ENCODE measurements at places on chromosomes 7 and 10. TPM values are rescaled to one million over a fixed set of nuclear protein-coding genes. Genes with fewer than 3 reads are reported as not detected.

RBP3 gene
- polyA plus RNA-seq: not detected

GPR26 gene
- not detected for polyA plus RNA-seq

DNA sequence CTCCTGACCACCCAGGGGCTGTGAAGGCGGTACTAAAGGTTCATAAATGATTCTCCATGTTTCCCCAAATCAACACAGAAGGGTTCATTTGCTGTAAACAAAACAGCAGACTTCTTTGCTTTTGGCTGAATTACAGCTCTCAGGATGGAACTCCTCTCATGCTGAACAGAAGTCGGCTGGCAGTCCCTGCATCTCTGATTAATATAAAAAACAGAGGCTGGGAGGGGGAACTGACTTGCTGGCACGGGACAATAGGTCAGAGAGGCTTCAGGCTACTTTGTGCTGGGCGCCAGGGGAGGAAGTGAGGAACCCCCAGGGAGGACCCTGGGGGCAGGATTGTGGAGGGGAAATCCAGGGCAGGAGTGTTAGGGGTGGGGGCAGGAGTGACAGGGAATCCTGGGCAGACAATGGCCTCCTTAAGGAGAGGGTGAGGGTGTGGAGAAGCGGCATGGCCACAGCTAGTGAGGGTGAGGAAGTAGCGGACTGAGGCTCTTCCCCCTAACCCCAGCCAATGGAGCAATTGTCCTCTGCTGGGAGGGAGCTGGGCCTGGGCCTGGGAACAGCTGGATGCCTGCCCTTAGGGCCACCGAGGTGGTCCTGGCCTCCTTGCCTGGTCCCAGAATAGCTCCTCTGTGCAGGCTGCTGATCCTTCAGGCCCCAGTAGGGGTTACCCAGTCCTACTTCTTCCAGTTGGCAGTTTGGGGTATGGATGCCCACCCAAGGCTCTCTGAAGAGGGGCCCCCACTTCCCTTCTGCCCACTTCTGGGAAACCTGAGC lies 9.2 kb upstream of the SFRP5 start:
- DNase-seq: peak; percentile 57

SFTPA1 gene
- polyA plus RNA-seq: not detected

GRCh38 chr7:109206196-109206595 lies 636.5 kb downstream of the DNAJB9 start:
- DNase-seq: no peak

LRRC61 gene
- 0.93 TPM for polyA plus RNA-seq

GRCh38 chr10:49285232-49285631 lies 13.7 kb upstream of the C10orf71 start:
- no peak for DNase-seq

- DNase-seq: no peak
Observed at GRCh38 chr7:8040768-8041369, 72.3 kb downstream of the GLCCI1 start.

CXCL12 gene
- 4.7 TPM for polyA plus RNA-seq

SEMA3C gene
- polyA plus RNA-seq: 51.1 TPM

GRCh38 chr7:112926018-112926417 lies 135.8 kb upstream of the TMEM168 start:
- no peak for DNase-seq

LDB3 gene
- 0.48 TPM for polyA plus RNA-seq

DNA sequence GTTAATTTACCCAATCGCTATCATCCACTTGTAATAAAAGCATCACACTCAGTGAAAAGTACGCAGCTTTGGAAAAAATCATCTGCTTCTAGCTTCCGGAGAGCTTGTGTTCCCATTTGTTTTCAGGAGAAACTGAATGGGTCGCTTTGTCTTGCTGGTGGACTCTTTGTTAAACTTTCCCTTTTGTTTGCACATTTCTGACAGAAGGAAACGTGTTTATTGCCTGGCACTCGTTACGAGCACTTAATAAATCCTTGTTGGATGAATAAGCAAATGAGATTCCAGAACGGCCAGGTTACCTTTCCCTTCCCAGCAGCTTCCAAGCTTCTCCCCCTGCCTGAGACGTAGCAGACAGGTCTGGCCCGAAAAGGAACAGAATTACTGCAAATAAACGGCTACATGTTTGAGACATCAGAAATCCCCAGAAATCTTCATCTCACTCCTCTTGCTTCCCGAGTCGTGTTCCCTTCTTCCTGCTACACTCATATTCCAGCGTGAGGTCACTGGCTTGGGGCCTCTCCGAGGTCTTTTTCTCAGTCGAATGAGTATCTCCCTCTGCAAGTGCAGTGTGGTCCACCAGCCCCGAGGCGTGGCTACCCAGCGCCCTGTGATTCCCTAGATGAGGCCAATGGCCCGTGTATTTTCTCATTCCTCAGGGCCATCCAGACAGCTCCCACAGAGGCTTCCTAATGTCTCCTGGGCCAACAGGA lies 167.2 kb downstream of the FRMD4A start:
- DNase-seq: no peak

NUDT5 gene
- polyA plus RNA-seq: 70.7 TPM

PON1 gene
- not detected for polyA plus RNA-seq

- no peak for DNase-seq
Observed at GRCh38 chr10:77545585-77545984, 92.0 kb downstream of the KCNMA1 start.

DNA sequence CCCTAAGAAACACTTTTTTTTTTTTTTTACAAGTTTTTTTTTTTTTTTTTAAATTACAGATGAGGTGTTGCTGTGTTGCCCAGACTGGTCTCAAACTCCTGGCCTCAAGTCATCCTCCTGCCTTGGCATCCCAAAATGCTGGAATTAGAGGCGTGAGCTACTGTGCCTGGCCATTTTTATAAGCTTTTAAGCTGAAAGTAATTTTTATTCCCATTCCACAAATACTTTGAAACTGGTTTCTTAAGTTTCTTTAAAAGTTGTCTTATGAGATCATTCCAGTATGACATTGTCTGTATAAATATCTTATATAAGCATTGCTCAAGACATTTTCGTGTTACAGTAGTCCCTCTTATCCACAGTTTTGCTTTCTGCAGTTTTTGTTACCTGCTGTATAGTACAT lies 61.4 kb upstream of the CYP26C1 start:
- no peak for DNase-seq

GRCh38 chr10:58579011-58579655 lies 66.5 kb downstream of the BICC1 start:
- DNase-seq: no peak

CUZD1 gene
- 0.89 TPM for polyA plus RNA-seq

RADIL gene
- 4.3 TPM for polyA plus RNA-seq

PAX4 gene
- not detected for polyA plus RNA-seq

- DNase-seq: peak; percentile 73
Observed at GRCh38 chr10:102646610-102647442, 2.5 kb downstream of the TRIM8 start.

DNA sequence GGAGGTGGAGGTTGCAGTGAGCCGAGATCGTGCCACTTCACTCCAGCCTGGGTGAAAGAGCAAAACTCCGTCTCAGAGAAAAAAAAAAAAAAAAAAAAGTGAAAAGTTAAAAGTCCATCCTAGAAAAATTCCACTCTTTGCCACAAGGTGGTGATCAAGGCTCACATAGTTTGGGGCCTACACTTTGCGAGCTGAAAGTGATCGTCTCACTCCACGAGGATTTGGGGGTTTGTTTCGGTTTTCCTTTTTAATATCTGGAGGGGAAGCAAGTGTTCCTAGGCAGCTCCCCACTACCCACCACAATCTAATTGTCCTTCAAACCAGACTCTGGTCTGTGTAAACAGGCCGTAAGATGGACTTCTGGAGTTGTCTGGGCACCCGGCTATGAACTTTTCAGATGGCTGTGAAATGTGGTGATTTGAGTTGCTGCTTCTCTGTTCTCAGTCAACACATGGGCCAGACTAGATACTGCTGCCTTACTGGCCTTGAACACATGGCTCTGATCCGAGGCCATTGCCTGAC lies 27.1 kb downstream of the PRLHR start:
- peak; percentile 63 for DNase-seq

DNA sequence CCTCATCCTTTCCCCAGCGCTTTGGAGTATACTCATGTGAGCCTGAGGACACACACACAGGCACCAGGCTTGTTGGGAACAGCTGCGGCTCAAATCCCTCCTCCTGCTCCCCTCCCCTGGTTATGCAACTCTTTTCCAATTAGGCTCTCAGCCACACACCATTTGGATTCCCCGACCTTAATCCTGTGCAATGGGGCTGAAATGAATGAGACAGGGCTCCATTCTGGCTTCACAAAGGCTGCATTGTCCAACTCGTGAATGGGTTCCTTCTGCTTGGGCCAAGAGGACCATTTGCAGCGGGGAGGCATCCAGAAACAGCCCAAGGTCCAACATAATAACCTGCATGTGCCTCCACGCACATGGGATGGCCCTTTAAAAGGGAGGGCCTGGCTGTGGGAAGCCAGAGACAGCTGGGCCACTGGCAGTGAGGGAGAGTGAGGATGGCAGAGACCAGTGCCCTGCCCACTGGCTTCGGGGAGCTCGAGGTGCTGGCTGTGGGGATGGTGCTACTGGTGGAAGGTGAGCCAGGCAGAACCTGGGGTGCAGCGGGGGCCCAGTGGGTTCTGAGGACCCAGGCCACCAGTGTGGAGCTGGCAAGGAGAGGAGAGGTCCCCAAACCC lies at the start of gene RGR:
Gene RGR, plus strand, starts transcription at position 403 of the 620 bp plus-strand sequence. Its CDS starts 38 bp downstream, at position 441.
- no peak for DNase-seq

DNA sequence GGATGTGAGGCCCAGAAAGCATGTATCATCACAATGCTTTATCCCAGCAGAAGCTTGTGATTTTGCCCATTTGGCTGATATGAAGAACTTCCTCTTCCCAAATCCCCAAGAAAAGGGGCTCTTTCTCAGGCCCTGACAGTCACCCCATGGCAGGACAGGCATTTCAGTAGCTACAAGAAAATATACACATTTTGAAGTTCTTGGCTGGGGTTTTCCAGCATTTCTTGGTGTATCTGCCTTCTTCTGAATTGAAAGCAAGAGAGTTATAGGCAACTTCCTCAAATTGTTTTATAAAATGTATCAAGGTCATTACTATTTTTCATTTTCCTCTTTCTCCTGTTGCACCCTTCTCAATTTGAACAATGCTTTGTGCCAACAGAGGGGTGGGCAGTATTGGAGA lies 63.3 kb upstream of the PDLIM1 start:
- no peak for DNase-seq

DNA sequence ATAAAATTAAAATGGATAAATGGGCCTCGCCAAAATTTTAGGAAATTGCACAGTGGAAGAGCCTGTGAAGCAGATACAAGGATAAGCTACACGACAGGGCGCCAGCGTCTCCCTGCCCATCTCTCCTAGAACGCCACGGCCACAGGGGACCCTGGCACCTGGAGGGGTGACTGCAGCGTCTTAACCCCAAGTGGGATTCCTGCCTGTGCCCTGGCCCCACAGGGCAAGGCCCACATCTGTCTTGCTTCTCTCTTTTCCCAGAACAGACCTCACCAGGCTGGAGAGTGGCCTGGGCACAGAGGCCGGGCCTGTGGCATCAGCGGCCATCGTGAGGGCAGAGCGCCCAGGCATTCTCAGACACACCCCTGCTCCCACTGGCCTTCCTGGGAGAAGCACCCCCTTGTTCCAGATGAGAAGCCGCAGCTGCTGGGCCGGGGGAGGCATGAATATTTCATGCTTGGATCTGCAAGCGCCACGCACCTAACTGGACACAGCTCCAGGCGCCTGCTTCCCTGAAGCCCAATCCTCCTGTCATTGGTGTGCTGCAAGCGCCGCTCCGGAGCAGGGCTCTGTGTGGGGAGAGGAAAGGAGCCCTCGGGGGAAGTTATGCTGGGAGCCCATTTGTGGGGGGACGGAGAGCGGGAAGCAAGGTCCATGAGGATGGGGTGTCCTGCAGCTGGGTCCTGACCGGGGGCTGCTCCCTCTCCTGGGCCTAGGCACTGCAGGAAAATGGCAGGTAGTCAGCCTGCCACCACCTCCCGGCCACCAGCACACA lies 153.5 kb downstream of the ELFN1 start:
- no peak for DNase-seq

SFRP4 gene
- not detected for polyA plus RNA-seq

DNA sequence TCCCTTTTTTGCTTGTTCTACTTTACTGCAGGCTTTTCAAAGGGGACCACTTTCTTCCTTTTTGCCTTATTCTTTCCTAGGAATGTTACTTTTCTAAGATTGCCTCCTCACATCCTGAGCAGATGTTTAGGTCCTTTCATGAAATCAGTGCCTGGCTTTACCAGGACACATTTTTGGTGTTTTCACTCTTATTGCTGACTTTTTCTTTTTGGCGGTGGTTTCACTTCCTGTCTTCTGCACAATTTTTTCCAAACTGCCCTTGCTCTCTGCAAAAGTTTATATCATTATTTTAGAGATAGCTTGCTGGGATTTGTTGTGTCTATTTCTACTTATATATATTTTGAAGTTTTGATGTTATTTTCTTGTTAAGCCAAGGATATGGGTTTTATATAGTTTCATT lies 332.2 kb upstream of the MTPN start:
- no peak for DNase-seq

CFTR gene
- not detected for polyA plus RNA-seq

ADCYAP1R1 gene
- 0.71 TPM for polyA plus RNA-seq

DNA sequence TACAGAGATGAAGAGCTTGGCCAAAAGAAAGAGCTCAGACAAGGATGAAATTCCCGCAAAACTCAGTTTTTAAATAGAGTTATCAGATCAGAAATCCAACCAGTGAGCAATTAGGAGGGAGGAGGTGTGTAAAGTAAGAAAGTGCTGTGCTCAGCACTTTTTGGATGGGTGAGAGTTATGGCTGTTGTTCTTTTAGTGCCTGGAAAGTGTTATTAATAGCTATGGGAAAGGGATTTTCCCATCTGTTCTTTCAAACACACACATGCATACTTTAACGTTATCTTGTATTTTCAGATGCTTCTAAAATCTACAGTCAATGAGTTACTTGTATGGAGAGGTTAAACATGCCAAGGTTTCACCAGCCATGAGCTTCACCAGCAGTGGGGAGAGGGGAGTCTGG lies 107.3 kb upstream of the TMEM72 start:
- no peak for DNase-seq

TAS2R5 gene
- 0.75 TPM for polyA plus RNA-seq

- no peak for DNase-seq
Observed at GRCh38 chr10:49620286-49620810, 6.5 kb downstream of the CHAT start.

DNA sequence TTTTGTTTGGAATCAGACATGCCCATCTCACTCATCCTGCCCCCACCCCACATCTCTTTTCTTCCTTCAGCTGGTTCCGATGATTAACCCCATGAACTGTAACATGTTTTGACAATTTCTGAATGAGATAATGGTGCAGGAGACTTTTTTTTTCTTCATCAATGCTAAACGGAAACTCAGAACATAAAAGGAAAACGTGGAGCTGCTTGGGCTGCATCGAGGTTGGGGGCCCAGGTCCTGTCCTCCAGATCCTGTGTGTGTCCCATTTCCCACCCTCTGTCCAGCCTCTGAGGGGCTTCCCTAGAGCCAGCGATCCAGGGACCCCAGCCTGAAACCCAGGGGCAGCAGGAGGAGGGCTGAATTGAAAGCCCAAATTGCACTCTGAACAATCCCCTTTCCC lies 263.8 kb upstream of the GRB10 start:
- no peak for DNase-seq

ZCWPW1 gene
- 4.1 TPM for polyA plus RNA-seq

PEX1 gene
- polyA plus RNA-seq: 24.9 TPM
